ENCODE measurements at places on chromosomes 4 and X. TPM values are rescaled to one million over a fixed set of nuclear protein-coding genes. Genes with fewer than 3 reads are reported as not detected.
A peak's percentile ranks its signal among the peaks of the same experiment; 100 is the strongest.

DNA sequence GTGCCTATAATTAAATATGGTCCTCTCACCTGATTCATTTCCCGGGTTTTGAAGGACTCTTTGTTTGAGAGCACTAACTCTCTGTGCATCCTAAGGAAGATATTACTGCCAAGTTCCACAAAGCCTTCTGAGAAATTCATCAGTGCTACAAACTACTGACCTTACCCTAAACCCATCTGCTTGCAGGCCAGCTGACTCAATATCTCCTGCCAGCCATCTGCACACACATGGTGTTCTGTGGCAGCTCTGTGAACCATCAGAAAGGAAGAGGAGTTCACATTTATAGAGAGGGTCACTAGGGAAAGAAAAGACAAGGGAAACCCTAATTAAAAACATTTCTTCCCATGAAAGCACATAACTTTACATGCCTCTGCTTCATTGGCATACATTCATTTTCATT, 156.7 kb downstream of the ATP10D start:
- H3K27ac ChIP-seq = no peak overlapping the region
- no peaks in the 10 kb centered on the region for H3K4me1 ChIP-seq
- no peak for DNase-seq
- H3K36me3 ChIP-seq = no peaks in the 10 kb centered on the region
- no peaks in the 10 kb centered on the region for H3K27me3 ChIP-seq

- H3K4me3 ChIP-seq = peak overlapping the region; percentile 91
- DNase-seq = peak; percentile 56
- H3K27me3 ChIP-seq = no peaks in the 10 kb centered on the region
- no peaks in the 10 kb centered on the region for H3K36me3 ChIP-seq
- H3K27ac ChIP-seq = peak overlapping the region; percentile 95
- H3K4me1 ChIP-seq = no peaks in the 10 kb centered on the region
These were observed 969 bp downstream of the STIM2 start for GRCh38 chr4:26861434-26862186.

DNA sequence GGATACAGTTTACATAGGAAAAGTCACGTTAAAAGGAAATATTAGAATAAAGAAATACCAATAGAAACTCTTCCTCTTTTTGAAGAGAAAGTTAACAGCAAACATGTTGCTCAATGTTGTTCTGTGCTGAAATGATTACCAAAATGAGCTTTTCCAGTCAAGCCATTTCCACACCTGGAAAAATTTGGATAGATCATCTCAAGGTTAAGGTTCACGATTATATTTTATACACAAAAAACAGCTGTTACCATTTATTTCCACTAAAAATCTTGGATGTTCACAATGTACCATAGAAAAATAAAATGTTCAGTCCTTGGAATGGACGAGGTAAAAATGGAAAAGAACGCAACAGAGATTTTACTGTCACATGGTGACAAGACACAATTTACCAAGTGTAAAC, 218.7 kb downstream of the SCFD2 start:
- H3K27me3 ChIP-seq = no peaks in the 10 kb centered on the region
- DNase-seq = no peak
- no peak overlapping the region for H3K4me3 ChIP-seq

DNA sequence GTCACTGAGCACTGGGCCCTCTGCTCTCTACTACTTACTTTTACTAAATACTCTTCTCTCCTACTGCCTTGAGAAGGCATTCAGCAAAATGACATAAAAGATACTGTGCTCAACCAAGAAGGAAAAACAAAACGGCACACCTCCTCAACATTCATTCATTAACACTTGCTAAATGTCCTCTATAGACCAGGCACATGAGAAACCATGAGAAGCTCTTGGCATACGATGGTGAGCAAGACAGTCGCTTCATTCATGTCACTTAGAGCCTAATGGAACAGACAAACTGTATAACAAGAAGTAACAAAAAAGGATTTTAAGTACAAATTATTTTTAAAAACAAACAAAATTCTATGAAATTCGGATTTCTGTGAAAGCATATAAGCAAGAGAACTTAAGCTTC, 38.7 kb downstream of the COL25A1 start:
- no peak overlapping the region for H3K4me3 ChIP-seq
- no peak overlapping the region for H3K27ac ChIP-seq
- no peaks in the 10 kb centered on the region for H3K4me1 ChIP-seq
- H3K27me3 ChIP-seq = no peaks in the 10 kb centered on the region
- no peaks in the 10 kb centered on the region for H3K36me3 ChIP-seq

DNA sequence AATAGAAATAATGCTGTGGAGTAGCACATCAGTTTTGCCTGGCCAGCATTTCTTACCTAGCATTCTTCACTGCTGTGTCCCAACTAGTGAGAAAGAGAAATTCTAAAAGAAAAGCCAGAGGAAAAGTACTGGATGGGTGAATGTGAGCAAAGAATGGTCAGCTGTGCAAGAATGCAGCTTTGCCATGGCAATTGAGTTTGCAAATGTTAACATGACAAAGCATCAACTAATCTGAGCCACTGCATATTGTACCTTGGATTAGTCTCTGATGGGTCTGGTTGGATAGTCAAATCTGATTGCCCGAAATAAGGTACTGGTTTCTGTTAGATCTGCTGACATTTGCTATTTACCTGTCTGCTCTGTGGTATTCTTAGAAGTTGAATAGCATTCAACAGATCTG, 38.7 kb downstream of the ADD1 start:
- peaks cover 3% of the 10 kb centered on the region for H3K4me1 ChIP-seq
- no peaks in the 10 kb centered on the region for H3K36me3 ChIP-seq
- H3K4me3 ChIP-seq = no peak overlapping the region
- no peak for DNase-seq
- no peak overlapping the region for H3K27ac ChIP-seq

GRCh38 chr4:10077483-10078335, 38.9 kb downstream of the WDR1 start:
- no peaks in the 10 kb centered on the region for H3K4me1 ChIP-seq
- DNase-seq = no peak
- peaks cover 53% of the 10 kb centered on the region for H3K36me3 ChIP-seq
- no peak overlapping the region for H3K27ac ChIP-seq
- H3K27me3 ChIP-seq = no peaks in the 10 kb centered on the region

- no peaks in the 10 kb centered on the region for H3K36me3 ChIP-seq
- no peaks in the 10 kb centered on the region for H3K27me3 ChIP-seq
- no peak overlapping the region for H3K27ac ChIP-seq
- no peaks in the 10 kb centered on the region for H3K4me1 ChIP-seq
These were observed 76.9 kb upstream of the CAMK2D start for GRCh38 chr4:113838460-113838859.

DNA sequence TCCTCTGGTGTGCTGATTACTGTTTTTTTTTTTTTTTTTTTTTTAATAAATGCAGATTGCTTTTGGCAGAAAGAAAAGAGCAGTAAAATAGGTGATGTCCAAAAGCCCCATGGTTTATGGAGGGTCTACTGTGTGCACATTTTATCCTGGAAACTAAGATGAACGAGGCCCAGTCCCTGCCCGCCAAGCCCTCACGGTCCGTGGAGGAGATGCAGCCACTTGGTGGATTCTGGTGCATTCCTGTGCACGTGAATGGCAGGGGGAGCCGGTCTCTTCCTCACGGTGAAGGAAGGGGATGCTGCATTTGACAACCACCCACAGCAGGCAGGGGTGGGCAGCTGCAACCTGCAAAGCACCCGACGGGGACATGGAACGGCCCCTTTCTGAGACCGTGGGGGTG, 100.2 kb upstream of the AFAP1 start:
- no peak for DNase-seq
- H3K36me3 ChIP-seq = no peaks in the 10 kb centered on the region
- no peak overlapping the region for H3K4me3 ChIP-seq
- H3K27ac ChIP-seq = no peak overlapping the region

- H3K36me3 ChIP-seq = no peaks in the 10 kb centered on the region
- no peak for DNase-seq
- H3K27ac ChIP-seq = no peak overlapping the region
- no peaks in the 10 kb centered on the region for H3K27me3 ChIP-seq
- H3K4me1 ChIP-seq = no peaks in the 10 kb centered on the region
These were observed 494.5 kb downstream of the BCOR start for GRCh38 chrX:39603230-39603629.

DNA sequence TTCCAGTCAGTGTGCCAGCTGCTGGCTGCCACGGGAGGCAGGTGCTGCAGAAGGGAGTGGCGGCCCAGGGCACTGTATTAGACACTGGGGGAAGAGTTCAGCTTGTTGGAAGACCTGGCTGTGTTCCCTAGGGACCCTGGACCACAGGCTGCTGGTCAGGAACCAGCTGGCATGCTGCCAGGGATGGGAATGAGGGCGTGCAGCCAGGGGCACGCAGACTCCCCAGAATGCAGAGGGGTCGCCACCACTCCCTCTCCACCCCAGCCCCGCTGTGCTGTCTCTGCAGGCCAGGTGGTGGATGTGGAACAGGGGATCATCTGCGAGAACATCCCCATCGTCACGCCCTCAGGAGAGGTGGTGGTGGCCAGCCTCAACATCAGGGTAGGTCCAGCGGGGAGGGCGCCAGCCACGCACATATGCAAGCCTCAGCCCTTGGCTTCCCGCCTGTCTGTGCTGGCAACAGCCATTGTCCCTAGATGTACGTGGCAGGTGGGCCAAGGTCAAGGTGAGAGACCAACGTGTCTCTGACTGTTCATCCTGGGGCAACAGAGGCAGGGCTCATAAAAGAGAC, 12.3 kb downstream of the ABCD1 start:
- H3K4me3 ChIP-seq = no peak overlapping the region
- H3K27ac ChIP-seq = no peak overlapping the region
- H3K36me3 ChIP-seq = no peaks in the 10 kb centered on the region
- H3K27me3 ChIP-seq = no peaks in the 10 kb centered on the region
- DNase-seq = no peak

- DNase-seq = no peak
- no peak overlapping the region for H3K4me3 ChIP-seq
- H3K36me3 ChIP-seq = no peaks in the 10 kb centered on the region
- no peaks in the 10 kb centered on the region for H3K27me3 ChIP-seq
These were observed 565.8 kb upstream of the SPANXN1 start for GRCh38 chrX:144681501-144681900.

- H3K27ac ChIP-seq = no peak overlapping the region
- no peak for DNase-seq
- H3K27me3 ChIP-seq = no peaks in the 10 kb centered on the region
- no peaks in the 10 kb centered on the region for H3K36me3 ChIP-seq
These were observed 17.6 kb upstream of the CXCL5 start for GRCh38 chr4:74016068-74016467.

DNA sequence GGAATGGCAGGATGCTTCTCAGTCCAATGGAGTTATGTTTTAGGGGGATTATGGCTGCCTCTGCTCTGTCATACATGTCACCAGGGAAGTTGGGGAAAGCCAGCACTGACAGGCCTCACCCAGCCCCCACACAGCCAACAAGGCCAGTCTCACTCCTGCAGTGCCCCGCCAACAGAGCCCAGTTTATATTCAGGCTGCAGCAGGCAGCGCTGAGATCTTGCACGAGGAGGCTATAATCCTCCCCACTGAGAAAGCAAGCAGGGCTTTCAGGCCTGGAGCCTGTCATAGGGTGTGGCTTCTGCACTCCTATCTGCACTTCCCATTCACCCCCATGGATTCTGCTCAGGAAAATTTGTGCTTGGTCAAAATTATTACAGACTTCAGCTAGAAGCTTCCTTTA, 25.1 kb downstream of the ADAD1 start:
- no peak for DNase-seq
- H3K4me3 ChIP-seq = no peak overlapping the region
- no peaks in the 10 kb centered on the region for H3K27me3 ChIP-seq

- DNase-seq = no peak
- H3K27me3 ChIP-seq = no peaks in the 10 kb centered on the region
- H3K4me3 ChIP-seq = peak overlapping the region; percentile 97
- no peaks in the 10 kb centered on the region for H3K36me3 ChIP-seq
- peaks cover 6% of the 10 kb centered on the region for H3K4me1 ChIP-seq
- H3K27ac ChIP-seq = no peak overlapping the region
These were observed 959 bp upstream of the REST start for GRCh38 chr4:56906489-56907393.

- DNase-seq = no peak
- H3K4me3 ChIP-seq = no peak overlapping the region
- no peaks in the 10 kb centered on the region for H3K4me1 ChIP-seq
- no peaks in the 10 kb centered on the region for H3K36me3 ChIP-seq
- no peaks in the 10 kb centered on the region for H3K27me3 ChIP-seq
These were observed 223.4 kb downstream of the SHROOM3 start for GRCh38 chr4:76658231-76659102.

DNA sequence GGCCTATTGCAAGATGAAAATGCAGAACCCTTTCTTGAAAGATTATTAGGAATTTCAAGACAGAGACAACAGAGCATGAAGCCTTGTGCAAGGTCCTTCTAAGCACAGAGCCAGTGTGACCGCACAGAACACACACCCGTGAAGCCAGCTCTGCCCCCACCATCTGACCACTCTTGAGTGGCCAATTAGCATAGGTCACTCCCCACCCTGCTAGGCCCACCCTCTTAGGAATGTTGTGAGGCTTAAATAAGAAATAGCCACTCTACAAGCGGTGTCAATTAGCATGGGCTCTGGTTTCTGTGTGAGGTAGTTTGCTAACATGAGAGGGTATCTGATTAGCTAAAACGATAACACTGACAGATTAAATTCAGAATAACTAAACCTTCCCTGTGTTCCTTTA, 152.9 kb downstream of the PTTG2 start:
- DNase-seq = no peak
- H3K27ac ChIP-seq = no peak overlapping the region
- peaks cover 6% of the 10 kb centered on the region for H3K4me1 ChIP-seq
- H3K27me3 ChIP-seq = no peaks in the 10 kb centered on the region

GRCh38 chr4:182653596-182653995, 263.6 kb downstream of the DCTD start:
- no peaks in the 10 kb centered on the region for H3K36me3 ChIP-seq
- no peak for DNase-seq
- no peak overlapping the region for H3K27ac ChIP-seq
- no peaks in the 10 kb centered on the region for H3K4me1 ChIP-seq

DNA sequence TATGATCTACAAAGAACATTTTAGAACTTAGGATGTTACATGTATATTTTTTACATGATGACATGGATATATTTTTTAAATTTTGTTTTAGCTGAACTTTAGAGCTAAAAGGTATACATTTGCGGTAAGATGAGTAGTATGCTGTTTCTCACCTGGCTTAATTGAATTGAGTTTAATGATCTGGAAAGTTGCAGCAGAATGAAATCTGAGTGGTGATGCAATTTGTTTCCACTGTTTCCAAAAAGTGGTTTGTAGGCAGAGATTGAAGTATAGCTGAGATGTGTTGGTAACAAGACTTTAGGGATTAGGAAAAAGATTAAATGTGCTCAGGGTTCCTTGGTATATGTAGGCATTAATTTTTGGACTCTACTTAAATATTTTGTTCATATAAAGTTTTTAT, 68.1 kb downstream of the HPF1 start:
- no peaks in the 10 kb centered on the region for H3K36me3 ChIP-seq
- no peak for DNase-seq
- H3K27me3 ChIP-seq = no peaks in the 10 kb centered on the region
- no peak overlapping the region for H3K27ac ChIP-seq
- H3K4me1 ChIP-seq = no peaks in the 10 kb centered on the region

The DRD5 gene
- not detected for total RNA-seq

The SPANXC gene
- not detected for total RNA-seq

The TRIM60 gene
- not detected for total RNA-seq

The KIAA1210 gene
- total RNA-seq = 234 TPM

The TLR3 gene
- 5.2 TPM for total RNA-seq

The H2BW2 gene
- not detected for total RNA-seq

The HDX gene
- 2.7 TPM for total RNA-seq

The SULT1E1 gene
- total RNA-seq = not detected

The ENAM gene
- total RNA-seq = 2.1 TPM

The ADRA2C gene
- total RNA-seq = 0.59 TPM

Data from prostate gland (tissue), 2 donors.